ENCODE measurements at places on chromosomes 5 and 9.

GRCh38 chr5:23007236-23007635, 154.1 kb upstream of the CDH12 start:
- DNase-seq: no peak

DNA sequence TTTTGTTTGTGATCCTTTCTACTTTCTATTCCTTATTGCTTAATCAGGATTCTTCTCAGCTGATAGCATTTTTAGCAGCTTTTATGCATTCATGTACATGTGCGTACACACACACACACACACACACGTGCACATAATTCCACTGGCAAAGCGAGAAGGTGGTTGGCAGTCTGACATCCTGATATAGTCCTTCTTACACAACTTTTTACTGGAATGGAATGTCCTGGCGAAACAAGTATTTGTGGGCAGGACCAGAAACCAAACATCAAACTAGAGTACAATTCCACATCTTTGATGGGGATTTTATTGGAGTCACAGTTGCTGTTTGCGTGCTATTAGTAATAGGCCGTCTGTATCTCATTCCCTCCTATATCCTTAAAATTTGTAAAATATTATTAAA, 356.5 kb downstream of the CCDC171 start:
- peak; percentile 89 for DNase-seq

- DNase-seq: no peak
Measured at GRCh38 chr5:6340100-6340499, 38.2 kb downstream of the MED10 start.

DNA sequence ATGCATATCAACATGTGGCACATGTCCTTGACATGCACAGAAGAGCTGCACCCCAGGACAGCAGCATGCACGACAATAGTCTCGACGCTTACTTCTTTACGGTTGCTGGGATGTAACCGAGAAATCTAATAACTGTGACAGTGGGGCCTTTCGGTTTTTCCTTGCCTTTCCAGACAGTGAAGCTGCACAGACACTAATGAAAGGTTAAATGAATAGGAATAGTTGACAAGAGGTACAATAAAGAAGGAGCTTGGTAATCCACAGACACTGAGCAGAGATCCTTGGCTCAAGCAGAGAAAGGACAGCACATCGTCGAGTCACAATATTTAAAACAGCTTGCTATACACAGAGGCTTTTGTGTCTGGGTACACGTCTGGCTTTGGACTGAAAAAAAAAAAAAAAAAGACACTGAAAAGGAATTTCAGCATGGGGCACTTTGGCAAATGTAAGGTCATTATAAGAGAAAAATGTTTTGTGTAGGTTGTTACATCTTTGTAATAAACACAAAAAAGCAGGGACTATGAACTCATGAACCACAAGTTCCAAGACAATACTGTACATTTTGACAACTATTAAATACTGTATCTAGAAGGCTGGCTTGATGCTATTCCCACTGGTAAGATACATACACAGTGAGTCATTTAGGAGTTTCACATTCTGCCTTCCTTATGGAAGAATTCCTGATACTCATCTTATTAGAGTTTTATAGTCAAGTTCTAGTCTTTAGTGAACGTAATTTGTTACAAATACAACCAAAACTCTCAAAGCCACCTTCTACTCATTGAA, 5.6 kb downstream of the BNC2 start:
- no peak for DNase-seq

DNA sequence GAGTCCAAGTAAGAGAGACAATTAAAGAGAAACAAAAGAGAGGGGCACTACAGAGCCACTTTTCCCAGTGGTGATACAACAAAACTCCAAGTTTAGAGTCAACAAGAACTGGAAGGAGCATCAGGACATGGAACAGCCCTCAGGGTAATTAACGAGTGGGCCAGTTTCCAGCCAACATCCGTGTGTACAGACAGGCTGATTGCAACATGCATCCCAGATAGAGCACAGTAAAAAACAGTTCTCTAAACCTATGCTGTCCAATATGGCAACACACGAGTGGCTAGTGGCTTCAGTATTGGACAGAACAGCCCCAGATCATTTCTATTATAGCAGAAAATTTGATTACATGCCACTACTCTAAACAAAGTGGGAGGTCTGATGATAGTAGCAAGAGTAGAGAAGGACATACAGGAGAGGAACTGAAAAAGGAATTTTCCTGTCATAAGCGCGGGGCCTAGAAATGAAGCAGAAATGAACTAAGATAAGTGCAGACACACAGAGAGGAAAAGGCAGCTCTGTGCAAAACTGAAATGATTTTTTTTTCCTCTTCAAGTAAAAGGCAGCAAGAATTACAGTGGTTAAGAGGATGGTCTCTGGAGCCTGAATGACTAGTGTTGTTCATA, 175.6 kb upstream of the CCNG1 start:
- DNase-seq: no peak

DNA sequence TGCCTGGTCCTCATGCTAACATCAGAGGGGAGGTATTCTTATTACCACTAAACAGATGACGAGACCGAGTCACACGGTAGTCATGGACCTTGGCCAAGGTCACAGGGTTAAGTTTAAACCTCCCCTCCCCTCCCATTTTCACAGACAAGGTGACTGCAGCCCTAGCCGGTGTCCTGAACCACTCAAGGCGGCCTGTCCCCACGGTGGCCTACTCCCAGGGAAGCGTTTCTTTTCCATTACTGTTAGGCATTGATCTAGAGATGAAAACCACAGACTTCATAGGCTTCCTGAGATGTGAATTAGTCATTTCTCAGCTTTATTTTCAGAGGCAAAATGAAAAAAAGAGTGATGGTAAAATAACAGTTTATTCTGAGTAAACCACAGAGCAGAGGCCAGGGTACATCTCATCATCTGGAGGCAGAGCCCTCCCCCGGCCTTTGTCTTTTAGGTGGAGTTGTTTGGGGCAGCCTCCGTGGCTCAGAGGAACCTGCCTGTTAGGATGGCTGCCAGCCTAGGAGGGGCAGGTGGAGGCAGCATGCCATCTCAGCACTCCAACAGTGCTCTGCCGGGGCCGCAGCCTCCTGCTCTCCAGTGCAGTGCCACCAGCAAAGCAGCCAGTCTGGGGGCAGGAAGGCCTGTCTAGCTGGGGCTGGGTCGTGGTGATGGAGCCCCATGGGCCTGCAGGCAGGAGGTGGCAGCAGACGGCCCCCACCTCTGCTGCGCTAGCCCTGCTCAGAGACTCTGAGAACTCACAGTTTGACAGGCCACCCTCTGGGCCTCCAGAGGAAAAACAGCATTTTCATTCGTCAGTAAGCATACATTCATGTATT, 71.2 kb downstream of the RAPGEF1 start:
- no peak for DNase-seq

All from AG09309 (cell line).